ENCODE measurements at places on chromosomes 6 and 20.

DNA sequence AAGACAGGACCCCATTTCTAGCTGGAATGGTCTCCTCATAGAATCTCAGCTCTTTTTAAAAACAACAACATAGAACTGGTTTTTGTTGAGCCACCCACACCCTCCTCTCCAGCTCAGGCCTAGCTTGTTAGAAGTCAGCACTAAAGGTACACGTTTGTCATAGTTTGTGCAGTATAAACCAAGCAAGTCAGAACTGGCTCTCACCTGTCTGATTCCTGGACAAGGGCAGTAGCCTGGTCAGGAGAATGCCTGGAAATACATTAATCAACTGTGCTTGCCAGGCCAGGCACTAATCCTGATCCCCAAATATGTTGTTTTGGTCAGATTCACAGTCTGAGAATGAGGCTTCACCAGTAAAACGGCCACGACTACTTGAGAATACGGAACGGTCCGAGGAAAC is 296.7 kb downstream of the ZFAND3 start:
- DNase-seq = no peak

DNA sequence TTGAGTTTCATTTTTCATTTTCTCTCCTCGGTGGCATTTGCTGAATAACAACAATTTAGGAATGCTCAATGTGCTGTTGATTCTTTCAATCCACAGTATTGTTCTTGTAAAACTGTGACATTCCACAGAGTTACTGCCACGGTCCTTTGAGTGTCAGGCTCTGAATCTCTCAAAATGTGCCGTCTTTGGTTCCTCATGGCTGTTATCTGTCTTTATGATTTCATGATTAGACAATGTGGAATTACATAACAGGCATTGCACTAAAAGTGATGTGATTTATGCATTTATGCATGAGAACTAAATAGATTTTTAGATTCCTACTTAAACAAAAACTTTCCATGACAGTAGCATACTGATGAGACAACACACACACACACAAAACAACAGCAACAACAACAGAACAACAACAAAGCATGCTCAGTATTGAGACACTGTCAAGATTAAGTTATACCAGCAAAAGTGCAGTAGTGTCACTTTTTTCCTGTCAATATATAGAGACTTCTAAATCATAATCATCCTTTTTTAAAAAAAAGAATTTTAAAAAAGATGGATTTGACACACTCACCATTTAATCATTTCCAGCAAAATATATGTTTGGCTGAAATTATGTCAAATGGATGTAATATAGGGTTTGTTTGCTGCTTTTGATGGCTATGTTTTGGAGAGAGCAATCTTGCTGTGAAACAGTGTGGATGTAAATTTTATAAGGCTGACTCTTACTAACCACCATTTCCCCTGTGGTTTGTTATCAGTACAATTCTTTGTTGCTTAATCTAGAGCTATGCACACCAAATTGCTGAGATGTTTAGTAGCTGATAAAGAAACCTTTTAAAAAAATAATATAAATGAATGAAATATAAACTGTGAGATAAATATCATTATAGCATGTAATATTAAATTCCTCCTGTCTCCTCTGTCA is 88.1 kb downstream of the SNAP25 start:
- no peak for DNase-seq

- no peak for DNase-seq
These were observed 38.4 kb upstream of the LRRC1 start for GRCh38 chr6:53756396-53756795.

DNA sequence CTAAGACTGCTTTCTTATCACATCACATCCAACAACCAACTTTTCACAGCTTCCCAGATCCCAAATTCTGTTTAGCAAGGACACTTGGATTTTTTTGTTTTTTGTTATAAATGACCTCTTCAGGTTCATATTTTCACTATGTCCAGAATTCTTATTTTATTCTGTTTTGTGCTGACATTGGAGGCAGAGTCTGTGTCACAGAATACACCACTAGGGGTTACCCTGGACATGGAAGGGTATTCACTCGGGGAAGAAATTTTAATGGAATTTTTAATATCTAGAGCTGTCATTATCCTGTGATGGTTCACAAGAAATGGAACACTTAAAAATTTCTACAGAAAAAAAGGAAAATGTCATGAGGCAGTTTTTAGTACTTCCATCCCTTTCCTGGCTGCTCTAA is 12.0 kb upstream of the SLC2A12 start:
- no peak for DNase-seq

DNA sequence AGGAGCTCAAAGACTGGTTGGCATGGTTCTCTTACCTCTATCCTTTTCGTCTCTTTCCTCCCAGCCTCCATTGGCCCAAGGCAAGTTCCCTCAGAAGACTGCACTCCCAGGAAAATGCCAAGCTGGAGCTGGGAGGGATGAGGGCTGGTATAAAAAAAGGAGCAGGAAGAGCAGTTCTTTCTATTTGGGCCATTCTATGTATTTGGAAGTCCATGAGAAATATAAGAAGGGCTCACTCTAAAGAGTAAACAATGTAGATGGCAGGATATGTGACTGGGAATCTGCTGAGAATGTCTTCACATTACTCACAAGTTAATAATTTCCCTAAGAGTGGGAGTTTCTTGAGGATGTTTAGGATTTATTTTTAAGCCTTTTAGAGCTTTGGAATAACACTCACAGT is 36.6 kb upstream of the ADTRP start:
- DNase-seq = no peak

DNA sequence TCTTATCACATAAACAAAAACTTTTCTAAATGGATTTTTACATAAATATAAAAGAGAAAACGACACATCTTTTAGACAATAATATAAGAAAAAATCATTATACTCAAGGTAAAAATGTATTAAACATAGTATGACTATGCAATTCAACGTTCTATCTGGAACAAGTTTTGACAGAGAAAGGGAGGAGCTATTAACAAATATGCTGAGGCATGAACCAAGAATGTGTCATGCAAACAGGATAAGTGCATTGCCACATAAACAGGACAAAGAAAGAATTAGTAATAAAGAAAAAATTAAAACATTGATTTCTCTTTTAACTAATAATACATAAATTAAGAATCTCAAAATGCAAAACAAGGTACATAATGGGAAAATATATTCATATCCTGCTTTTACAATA is 1353.4 kb upstream of the GJE1 start:
- DNase-seq = no peak

DNA sequence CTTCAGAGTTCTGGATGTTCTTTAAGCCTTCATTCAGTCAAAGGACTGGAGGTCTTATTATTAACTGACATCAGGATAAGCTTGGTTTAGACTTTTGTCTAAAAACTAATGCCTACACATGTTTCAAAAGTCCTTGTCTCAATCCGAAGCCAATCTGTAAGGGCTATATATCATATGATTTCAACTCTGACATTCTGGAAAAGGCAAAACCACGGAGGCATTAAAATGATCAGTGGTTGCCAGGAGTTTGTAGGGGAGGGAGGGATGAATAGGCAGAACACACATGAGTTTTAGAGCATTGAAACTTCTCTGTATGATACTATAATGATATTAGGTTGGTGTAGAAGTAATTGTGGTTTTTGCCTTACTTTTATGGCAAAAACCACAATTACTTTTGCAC is 1285.8 kb upstream of the CITED2 start:
- DNase-seq = no peak

- no peak for DNase-seq
These were observed 3.0 kb upstream of the ARID1B start for GRCh38 chr6:156773935-156774852.

DNA sequence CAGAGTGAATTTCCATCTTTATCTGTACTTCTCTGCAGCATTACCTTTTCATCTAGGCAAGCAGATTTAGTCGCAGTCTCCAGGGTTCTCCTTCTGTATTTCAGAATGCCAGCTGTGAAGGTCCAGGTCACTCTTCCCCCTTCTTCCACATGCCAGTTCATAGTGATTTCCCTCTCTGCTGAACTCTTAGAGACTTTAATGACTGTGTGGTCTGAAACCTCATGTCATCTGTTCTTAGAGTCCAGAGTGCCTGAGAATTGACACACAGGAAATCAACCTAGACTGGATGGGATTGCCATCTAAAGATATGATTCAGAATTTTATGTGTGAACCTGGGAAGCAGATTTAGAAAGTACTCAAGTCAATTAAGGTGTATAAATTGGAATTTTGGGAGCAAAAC is 248.1 kb downstream of the TPBG start:
- no peak for DNase-seq

Measured in activated T-cell treated with anti-CD3 and anti-CD28 coated beads for 4 hours (primary cell).